ENCODE measurements at places on chromosomes 6 and 20.
A peak's percentile ranks its signal among the peaks of the same experiment; 100 is the strongest.

DNA sequence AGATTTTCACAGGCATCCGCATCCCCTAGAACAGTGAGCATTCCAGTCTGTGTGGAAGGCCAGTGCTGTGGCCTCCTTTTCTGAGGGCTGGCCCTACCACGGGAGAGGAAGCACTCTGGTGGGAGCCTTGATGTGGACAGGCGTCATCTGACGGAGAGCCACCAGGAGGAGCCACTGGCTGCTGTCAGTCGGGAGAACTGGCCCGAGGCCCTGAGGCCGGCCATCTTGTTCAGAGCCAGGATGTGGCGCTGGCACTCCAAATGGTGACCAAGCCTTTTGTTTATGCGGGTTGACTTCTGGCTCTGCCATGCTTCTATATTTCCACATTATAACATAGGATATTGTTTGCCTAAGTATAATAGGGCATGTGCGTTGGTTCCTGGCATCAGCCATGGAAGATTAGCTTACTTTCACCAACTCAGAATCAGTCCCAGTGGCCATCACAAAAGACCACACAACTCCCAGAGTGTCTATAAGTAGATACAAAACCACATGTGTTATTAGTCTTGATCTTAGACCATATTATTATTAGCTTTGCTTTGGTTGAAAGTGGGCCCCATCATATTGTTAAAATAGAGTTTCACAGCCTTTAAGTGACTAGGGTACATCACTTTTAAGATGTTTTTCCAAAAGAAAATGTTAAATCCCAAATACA, 273.9 kb upstream of the TAB2 start:
- DNase-seq: no peak

- no peak for DNase-seq
Measured at GRCh38 chr6:152173957-152174356, 366.5 kb downstream of the ESR1 start.

DNA sequence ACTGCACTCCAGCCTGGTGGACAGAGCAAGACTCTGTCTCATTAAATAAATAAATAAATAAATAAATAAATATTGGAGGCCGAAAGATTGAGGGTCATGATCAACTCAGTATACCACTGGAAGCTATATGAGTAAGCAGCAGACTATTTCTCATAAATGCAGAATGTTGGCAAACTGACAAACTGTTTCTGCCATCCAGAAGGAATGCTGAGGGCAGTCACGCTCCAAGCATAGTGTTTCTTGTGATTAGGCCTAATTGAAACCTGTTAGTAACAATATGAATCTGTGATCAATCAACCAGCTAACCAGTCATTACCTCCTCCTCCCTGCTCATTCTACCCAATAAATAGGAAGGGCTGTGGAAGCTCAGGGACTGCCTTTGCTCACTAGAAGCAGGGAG, 15.2 kb upstream of the KCNK15 start:
- DNase-seq: no peak

DNA sequence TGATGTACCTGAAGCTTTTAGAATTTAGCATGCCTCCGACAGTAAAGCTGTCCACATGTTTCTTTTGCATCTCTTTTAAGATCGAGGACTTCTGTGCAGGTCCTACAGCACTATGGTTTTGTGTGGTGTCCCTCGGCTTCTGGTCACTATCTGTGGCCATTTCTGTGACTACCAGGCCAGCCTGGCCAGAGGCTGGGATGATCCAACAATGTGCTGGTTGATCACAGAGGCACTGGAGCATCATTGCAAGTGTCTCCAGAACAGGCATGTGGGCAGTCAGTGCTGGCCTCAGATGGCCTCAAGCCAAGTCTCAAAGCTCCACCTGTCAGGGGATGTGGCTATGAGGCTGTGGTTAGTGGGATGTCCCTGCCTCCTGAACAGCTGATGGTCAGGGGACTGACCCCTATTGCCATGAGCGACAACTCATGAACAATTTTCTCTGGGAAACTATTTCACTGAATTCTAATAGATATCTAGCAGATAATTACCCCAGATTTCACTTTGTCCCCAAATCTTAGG, 136.6 kb downstream of the SYNDIG1 start:
- DNase-seq: no peak

GRCh38 chr6:139290787-139291311, 949 bp downstream of the TXLNB start:
- DNase-seq: peak; percentile 59

DNA sequence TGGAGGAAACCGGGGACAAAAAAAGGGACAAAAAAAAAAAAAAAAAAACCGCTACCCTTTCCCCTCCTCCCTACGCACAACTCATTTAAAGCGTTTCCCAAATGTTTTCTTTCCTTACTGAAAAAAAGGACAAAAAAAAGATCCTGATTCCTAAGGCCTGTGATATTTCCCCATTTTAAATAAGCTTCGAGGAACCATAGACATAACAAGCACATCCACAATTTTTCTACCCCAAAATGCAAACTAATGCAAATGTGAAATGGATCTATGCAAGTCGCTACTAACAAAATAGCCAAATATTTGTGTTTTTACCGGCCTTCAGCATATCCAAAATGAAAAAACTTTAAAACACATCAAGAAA, 1.4 kb upstream of the ZNF217 start:
- DNase-seq: no peak

DNA sequence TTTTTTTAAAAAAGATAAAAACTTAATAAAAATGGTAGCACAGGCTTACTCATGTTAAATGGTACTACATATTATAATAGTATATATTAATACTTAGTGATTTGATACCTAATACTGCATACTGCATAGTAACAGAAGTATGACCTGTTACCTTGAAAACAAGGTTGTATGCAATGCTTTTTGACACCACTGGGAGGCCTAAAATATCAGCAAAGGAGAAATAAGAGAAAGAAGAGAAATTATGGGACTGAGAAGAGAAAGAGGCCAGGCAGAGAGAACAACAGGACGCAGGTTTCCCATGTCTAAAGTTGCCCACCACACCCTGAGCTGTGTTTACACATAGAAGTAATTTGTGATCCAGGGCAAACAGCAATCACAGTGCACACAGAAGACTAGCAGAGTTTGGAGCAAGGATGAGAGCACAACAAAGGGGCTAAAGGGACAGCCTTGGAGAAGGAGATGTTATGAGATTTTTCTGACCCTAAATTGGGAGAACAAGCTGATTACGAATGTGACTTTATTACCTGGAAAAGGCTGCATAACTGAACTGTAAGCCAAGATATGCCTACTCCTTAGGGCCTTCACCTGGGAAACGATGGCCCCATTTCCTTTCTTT, 73.2 kb downstream of the ROS1 start:
- no peak for DNase-seq

- DNase-seq: no peak
Measured at GRCh38 chr6:1387538-1387875, 1.9 kb upstream of the FOXF2 start.

DNA sequence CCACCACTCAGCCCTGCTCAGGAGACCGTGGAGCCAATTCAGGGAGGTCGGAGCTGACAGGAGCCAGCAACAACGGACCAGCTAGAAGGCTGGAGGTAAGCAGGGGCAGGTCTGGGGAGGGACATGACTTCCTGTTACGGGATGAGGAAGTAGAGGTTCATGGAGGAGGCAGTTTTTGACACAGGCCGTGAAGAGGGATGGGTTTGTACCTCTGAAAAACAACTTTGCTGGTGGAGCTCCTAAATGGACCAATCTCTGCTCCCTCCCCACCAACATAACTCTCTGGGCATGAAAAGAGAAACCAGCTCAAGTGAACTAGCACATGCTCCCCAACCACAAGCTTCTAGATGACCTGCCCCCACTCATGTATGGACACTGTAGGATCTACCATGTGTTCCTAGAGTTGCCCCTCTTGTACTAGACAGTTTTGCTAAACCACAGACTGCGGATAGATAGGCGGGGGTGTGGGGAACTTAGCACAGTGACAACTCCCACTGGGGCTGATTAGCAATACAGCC, 31.4 kb downstream of the RALGAPA2 start:
- DNase-seq: no peak

DNA sequence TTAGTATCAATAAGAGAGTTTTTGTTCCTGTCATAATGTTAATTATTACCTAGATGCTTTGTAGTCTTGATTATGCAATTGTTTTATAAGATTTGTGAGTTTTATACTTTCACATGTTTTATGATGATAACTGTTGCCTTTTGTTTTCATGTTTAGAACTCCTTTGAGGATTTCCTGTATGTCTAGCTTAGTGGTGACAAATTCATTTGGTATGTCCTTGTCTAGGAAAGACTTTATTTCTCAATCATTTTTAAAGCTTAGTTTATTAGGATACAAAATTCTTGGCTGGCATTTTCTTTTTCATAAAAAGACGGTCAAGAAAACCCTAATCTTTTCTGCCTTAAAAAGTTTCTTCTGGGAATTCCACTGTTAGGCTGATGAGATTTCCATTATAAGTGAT, 849.9 kb upstream of the EYS start:
- DNase-seq: no peak

- no peak for DNase-seq
Measured at GRCh38 chr20:7714549-7714948, 225.7 kb downstream of the HAO1 start.

GRCh38 chr6:131379948-131380347, 193.1 kb upstream of the ARG1 start:
- DNase-seq: no peak

GRCh38 chr6:150592377-150592995, 7.2 kb upstream of the PLEKHG1 start:
- no peak for DNase-seq

DNA sequence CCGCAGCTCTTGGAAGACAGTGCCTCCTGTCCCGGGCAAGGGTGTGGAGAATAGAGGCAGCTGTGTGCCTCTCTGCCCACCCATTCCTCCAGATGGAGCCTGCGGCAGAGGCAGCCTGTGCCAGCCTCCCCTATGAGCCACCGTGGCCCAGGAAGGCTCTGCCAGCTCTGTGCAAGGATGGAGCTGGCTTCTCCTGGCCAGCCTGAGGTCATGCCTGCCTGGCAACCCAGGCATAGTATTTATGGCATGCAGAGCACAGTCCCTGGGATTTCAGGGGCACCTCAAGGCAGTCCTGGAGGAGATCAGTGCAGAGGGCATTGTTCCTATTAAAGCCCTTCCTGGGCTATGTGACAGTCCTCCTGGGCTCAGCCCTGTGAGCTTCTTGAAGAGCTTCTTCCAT, 1.5 kb downstream of the EPB41L1 start:
- no peak for DNase-seq

GRCh38 chr6:159586684-159587083, 106.4 kb downstream of the SOD2 start:
- no peak for DNase-seq

DNA sequence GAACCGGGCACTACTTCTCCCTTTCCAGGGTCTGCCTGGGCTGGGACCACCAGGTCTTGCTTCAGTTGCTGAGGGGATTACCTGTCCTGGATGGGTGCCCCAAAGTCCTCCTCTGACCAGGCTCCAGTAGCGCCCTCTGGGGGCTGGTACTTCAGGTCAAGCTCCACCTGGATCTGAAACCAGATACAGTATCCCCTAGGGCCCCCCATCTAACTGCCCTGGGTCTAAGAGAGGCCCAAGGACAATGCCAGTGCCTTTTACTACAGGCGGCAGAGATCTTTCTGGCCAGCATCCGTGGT, 11.2 kb upstream of the SPAG4 start:
- DNase-seq: no peak

GRCh38 chr20:30491016-30491415, 766.4 kb upstream of the DEFB115 start:
- no peak for DNase-seq

DNA sequence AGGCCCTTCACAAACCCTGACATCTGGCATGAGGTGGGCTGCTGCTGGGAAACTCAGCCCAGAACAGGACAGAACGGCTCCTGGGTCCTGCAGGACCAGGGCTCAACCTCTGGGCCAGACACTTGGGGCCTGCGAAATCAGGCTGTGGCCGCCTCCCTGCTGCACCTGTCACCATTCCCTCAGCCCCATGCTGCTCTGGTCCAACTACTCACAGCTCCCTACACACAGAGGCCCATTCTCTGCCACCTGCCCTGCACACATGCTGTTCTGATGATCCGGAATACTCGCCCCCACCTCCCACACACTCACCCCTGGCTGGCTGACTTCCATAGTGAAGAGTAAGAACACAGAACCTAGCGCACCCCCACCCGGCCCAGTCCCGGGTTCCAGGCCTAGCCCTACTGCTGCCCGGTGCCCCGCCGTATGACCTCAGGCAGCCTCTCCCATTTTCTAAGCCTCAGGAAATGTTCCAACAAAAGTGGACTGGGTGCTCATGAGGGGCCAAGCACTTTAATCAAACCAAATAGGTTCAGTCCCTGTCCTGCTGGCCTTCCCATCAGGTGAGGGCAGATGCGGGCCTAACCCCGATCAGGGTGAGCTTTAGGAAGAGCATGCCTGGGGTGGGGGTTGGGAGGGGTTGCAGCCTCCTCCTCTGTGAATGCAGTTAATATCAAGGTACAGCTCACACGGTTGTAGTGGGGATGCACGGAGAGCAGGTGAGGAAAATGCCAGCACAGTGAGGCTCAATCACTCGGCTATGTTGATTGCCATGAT, 3.9 kb downstream of the PEDS1 start:
- no peak for DNase-seq

GRCh38 chr6:85580878-85581267, 12.8 kb downstream of the SNX14 start:
- no peak for DNase-seq

- DNase-seq: no peak
Measured at GRCh38 chr6:45922728-45923351, 92.8 kb downstream of the CLIC5 start.

DNA sequence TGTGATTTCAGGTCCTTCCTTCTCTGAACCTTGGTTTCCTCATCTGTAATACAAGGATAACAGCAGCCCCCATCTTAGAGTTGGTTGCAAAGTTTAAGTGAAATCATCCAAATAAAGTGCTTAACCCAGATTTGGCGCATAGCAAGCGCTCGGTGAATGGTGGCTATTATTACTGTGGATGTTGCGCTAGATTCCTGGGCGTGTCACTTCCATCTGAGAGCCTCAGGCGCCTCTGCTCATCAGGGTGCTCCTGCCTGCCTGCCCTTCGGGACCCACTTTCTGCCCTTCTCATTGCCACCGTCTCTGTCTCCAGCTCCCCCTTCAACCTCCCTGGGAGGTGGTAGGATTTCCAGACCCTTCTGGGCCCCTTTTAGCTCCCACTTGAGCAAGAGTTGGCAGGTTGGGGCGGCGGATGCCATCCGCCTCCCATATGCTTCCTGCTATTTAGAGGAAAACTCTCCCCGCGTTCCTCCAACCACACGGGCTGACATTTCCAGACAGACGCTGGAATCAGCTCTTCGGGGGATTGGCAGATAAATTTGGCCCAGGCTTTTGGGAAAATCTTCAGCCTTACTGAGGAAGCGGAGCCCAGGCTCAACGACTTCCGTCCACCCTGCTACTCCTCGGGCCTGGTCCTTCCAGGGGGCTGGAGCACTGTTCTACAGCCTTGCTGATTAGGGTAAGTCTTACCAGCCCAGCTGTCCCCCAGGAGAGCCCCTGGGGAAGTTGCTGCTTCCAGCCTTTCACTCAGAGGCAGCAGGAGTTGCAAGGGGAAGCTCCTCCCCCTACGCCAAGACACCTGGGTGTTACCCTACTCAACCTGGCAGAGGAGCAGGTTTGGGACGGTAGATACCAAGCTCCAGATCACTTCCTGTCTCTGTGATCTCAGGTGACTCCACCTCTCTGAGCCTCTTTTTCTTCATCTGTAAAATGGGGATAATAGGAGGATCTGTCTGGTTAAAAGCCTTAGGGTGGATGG, 71.5 kb downstream of the DLGAP4 start:
- no peak for DNase-seq

All from SIG-M5 (cell line).